ENCODE measurements at places on chromosomes 16 and 17.

DNA sequence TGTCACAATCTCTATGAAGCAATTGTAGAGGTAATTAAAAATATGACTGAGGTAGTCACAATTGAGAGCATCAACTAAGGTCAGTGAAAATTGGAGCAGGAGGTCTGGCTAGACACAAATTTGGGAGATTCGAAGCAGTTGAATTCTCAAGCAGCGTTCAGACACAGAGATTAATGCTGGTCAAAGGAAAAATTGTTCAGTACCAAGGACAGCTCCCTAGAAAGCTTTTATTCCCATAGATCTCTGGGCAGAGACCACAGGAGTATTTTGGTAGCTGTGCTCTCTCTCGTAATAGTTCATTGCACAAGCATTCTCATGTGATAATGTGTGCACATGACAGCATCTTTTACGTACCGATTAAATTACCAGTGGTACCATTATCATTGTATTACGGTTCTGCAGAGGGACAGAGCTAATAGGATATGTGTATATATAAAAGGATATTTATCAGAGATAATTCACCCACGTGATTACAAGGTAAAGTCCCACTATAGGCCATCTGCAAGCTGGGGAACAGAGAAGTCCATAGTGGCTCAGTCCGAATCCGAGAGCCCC is 387.5 kb upstream of the HSBP1 start:
- no peak overlapping the region for H3K4me3 ChIP-seq
- no peaks in the 10 kb centered on the region for H3K36me3 ChIP-seq
- DNase-seq = no peak
- no peak overlapping the region for H3K27ac ChIP-seq
- peaks cover 3% of the 10 kb centered on the region for H3K27me3 ChIP-seq
- H3K4me1 ChIP-seq = no peaks in the 10 kb centered on the region

- H3K4me1 ChIP-seq = peaks cover 6% of the 10 kb centered on the region
- H3K4me3 ChIP-seq = no peak overlapping the region
- peaks cover 11% of the 10 kb centered on the region for H3K36me3 ChIP-seq
- no peak overlapping the region for H3K27ac ChIP-seq
- no peak for DNase-seq
Measured at GRCh38 chr17:81231121-81231645, 7.7 kb downstream of the TEPSIN start.

DNA sequence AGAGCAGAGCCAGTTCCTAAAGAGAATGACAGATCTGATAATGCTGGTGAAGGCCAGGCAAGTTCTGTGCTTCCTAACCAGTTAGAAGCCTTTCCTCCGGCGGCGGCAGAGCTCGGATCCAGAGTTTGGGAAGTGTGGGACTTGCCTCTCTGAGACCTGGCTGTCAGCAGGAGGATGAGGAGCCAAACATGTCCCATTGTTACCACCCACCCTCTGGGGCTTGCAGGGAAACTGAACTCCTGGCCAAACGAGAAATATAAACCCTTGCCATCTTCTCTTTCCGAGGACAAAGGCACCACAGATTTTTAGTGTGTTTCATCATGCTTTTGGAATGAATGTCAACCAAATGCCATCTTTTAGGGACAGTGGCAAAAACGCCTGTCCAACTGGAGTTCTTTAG is 80.2 kb upstream of the SMURF2 start:
- H3K4me1 ChIP-seq = peaks cover 4% of the 10 kb centered on the region
- no peaks in the 10 kb centered on the region for H3K36me3 ChIP-seq
- H3K27ac ChIP-seq = no peak overlapping the region
- no peak for DNase-seq

DNA sequence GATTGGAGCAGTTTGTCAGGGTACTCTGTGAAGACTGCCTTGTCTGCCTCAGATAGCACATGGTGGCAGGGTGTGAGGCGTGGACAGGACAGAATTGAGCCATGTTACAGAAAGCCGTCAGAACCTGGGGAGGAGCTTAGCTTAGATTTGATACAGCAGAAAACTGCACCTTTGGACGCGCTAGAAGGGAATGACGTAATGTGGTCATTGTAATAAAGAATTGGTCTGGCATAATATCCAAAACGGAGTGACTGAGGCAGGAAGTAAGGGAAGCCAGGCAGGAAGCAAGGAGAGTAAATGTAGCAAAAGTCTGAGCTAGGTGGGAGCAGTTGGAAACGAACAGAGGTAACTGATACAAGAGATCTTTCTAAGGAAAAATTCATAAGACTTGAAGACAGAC is 140.2 kb downstream of the CYB561 start:
- DNase-seq = no peak
- no peaks in the 10 kb centered on the region for H3K27me3 ChIP-seq

GRCh38 chr17:61208301-61209105 is 191.1 kb upstream of the TBX2 start:
- H3K36me3 ChIP-seq = no peaks in the 10 kb centered on the region
- no peak for DNase-seq
- H3K27ac ChIP-seq = no peak overlapping the region

DNA sequence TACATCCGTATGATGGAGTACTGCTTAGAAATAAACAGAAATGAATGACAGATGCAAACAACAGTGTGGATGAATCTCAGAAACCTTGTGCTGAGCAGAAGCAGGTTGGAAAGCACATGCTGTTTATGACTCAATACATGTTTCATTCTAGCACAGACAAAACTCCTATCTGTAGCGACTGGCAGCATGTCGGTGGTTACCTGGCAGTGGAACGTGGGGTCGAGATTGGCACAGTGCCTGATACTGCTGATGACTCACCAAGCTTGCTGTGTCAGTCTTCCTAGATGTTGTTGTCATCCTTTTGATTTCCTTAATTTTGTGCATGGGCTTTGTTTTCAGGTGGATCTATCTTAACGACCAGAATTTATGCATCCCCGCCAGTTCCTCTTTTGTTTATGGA is 62.1 kb downstream of the GAN start:
- peaks cover 19% of the 10 kb centered on the region for H3K36me3 ChIP-seq
- peak; percentile 23 for DNase-seq
- peaks cover 6% of the 10 kb centered on the region for H3K4me1 ChIP-seq
- H3K27ac ChIP-seq = no peak overlapping the region
- no peaks in the 10 kb centered on the region for H3K27me3 ChIP-seq
